ENCODE measurements at places on chromosomes 4 and X.
A peak's percentile ranks its signal among the peaks of the same experiment; 100 is the strongest.

DNA sequence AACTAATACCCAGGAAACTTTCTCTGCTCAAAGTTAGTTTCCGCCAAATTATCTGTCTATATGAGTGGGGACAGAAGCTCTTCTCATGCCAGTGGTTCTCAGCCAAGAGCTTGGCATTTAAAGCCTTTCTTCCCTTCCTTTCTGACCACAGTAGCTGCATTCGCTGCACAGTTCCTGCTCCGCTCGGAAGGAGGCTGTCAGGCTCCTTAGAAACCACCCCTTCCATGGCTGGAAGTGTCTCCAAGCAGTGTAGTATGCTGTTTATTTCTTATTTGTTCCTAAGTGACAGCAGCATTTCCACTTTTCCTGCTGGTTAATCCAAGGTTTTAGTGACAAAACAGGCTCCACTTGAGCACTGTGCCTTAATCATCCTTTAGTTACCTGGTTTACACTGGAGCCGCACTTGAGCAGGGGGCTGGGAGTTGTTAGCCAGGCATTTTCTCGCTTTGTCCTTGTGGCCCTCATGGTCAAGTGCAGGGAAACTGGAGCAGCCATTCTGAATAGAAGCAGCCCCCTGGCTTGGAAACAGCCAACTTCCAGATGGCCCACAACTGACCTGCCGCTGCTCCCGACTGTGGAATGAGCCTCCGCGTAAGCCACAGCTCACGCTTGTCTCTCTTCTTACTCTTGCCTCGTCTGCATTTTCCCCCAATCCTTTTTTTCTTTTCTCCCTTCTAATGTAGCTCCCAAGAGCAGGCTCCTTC, 739.4 kb upstream of the TENM3 start:
- no peak for DNase-seq

GRCh38 chr4:13903061-13903460, 275.5 kb upstream of the BOD1L1 start:
- DNase-seq: no peak

GRCh38 chrX:40153345-40154249, 55.8 kb upstream of the BCOR start:
- no peak for DNase-seq

- no peak for DNase-seq
Measured at GRCh38 chr4:22473268-22473667, 42.6 kb downstream of the ADGRA3 start.

DNA sequence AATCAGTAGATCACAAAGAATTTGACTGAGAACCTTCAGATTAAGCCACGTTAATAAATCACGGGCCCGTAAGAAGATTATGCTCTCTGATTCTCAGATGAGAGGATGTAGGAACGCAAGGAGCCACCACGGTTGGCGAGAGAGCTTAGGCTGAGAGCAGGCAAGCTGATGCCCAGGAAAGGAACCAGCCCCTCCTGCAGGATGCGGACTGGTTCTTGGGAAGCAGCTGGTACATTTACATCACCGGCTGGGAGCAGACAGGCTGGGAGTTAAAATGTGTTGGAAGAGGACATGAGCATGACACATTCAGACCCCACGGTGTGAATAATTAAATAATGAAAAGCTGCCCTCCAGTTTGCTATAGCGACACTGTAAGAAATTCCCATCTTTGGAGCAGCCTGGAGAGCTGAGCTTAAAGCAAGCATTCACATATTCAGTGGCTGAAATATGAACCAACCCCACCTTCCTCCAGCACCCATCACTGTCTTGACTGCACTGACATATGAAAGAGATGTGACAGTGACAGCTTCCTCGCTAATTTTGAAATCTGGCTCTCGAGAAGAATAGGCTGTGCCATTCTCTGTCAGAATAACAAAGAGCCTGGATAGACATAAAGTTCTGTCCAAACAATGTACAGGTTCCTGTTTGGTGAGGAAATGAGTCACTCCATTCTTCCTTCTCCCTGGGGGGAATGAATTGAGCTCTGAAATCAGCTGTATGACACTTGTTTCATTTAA, 33.1 kb downstream of the LNX1 start:
- no peak for DNase-seq

GRCh38 chr4:121594796-121595526, 101.8 kb downstream of the ANXA5 start:
- no peak for DNase-seq

DNA sequence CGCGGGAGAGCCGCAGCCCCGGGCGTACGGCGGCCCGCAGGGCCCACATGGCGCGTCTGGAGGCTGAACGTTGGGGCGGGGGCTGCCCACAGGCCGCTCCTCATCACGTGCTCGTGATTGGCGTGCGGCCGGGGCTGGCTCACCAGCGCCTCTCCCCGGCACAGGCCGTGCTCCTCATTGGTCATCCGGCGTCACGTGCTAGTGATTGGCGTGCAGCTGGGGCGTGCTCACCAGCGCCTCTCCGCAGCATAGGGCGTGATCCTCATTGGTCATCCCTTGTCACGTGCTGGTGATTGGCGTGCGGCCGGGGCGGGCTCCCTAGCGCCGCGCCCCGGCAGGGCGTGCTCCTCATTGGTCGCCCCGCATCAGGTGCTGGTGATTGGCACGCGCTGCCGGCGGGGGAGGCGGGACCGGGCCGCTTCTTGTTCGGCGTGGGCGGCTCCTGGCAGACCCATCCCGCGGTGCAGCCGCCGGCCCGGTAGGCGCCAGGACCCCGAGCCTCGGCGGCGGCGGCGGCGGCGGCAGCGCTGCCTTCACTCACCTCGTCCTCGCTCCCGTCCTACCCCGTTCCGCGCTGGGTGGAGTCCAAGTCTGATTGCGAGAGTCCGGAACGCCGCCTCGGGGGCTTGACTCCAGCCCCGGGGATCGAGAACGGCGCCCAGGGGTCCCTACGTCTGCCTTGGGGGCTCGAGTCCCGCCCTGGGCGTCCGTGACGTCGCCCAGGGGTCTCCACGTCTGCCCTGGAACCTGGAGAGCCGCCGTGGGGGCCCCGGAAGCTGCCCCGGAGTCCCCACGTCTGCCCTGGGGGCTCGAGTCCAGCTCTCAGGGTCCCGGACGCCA, at the start of gene GTPBP6:
Gene GTPBP6, minus strand, starts transcription at position 58 of the 840 bp plus-strand sequence. Its CDS starts 9 bp downstream, at position 49.
- peak; percentile 90 for DNase-seq

- DNase-seq: no peak
Measured at GRCh38 chr4:7624396-7624980, 189.8 kb upstream of the PSAPL1 start.

GRCh38 chr4:85430226-85430625, 44.7 kb upstream of the ARHGAP24 start:
- no peak for DNase-seq

- no peak for DNase-seq
Measured at GRCh38 chrX:40660381-40660780, 13.0 kb upstream of the CXorf38 start.

GRCh38 chrX:50726296-50726695, 87.7 kb downstream of the SHROOM4 start:
- DNase-seq: no peak

- DNase-seq: no peak
Measured at GRCh38 chr4:86043755-86044592, 315.9 kb downstream of the MAPK10 start.

GRCh38 chr4:114780205-114780604, 181.6 kb downstream of the UGT8 start:
- DNase-seq: no peak

DNA sequence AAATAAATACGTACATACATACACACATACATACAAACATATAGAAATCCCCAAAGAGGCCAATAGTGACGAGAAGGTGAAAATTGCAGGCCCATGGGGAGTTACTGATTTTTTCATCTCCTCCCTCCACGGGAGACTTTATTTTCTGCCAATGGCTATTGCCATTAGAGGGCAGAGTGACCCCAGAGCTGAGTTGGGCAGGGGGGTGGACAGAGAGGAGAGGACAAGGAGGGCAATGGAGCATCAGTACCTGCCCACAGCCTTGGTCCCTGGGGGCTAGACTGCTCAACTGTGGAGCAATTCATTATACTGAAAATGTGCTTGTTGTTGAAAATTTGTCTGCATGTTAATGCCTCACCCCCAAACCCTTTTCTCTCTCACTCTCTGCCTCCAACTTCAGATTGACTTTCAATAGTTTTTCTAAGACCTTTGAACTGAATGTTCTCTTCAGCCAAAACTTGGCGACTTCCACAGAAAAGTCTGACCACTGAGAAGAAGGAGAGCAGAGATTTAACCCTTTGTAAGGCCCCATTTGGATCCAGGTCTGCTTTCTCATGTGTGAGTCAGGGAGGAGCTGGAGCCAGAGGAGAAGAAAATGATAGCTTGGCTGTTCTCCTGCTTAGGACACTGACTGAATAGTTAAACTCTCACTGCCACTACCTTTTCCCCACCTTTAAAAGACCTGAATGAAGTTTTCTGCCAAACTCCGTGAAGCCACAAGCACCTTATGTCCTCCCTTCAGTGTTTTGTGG, 180.7 kb downstream of the AR start:
- DNase-seq: no peak

DNA sequence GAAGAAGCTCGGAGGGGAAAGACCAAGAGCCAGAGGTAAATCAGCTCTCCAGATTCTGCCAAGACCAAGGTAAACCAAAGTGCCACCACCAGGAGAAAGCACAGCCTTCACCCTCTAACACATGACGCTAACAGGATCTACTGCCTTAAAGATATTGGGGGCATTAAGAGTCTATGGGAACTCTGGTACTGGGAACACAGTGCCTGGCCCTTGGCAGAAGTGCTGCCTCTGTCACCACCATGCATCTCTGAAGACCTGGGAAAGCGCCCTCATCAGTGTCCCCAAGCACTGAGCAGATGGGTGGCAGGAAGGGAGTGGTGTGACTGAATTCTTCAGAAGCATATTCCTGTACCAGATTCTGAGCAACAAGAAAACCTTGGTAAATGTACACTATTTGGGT, 1.3 kb downstream of the QDPR start:
- DNase-seq: no peak

Data from GM12891 (cell line).